ENCODE measurements at places on chromosomes 12 and 14.

- no peak for DNase-seq
Measured at GRCh38 chr14:74964787-74965485, 9.5 kb upstream of the PGF start.

DNA sequence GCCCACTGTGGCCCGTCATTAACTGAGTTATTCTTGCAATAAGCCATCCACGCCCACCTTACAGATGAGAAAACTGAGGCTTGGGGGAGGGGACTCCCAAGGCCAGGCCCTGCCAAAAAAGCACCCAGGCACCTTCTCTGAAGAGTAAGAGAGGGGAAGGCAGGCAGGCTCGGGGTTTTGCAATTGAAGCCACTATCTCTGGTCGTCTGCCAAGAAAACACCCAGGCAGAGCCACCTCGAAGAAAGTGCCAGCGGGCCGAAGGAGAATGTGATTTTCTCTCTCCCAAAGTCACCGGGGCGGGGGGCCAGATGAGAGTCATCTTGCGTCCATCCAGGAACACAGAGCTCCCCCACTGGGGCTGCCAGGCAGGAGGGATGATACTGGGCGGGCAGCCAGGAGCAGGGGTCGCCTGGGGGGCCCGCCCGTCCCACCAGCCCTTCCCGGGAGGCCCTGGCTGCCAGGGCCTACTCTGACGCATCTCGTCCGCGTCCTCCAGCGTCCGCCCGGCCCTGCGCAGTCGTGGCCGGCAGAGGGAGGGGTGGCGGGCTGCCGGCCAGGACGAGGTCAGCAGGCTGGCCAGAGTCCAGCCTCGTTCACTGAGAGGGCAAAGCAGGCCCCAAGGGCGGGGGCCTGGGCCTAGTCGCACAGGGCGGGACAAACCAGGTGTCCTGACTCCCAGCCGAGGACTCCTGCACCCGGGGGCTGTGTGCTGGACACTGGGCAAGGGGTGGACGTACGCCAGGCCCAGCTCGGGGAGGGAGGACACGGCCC lies 74.3 kb downstream of the RFLNA start:
- no peak for DNase-seq

- no peak for DNase-seq
Measured at GRCh38 chr14:70791971-70792370, 17.3 kb downstream of the MAP3K9 start.

- DNase-seq: no peak
Measured at GRCh38 chr14:64915797-64916196, 1.5 kb downstream of the CHURC1 start.

DNA sequence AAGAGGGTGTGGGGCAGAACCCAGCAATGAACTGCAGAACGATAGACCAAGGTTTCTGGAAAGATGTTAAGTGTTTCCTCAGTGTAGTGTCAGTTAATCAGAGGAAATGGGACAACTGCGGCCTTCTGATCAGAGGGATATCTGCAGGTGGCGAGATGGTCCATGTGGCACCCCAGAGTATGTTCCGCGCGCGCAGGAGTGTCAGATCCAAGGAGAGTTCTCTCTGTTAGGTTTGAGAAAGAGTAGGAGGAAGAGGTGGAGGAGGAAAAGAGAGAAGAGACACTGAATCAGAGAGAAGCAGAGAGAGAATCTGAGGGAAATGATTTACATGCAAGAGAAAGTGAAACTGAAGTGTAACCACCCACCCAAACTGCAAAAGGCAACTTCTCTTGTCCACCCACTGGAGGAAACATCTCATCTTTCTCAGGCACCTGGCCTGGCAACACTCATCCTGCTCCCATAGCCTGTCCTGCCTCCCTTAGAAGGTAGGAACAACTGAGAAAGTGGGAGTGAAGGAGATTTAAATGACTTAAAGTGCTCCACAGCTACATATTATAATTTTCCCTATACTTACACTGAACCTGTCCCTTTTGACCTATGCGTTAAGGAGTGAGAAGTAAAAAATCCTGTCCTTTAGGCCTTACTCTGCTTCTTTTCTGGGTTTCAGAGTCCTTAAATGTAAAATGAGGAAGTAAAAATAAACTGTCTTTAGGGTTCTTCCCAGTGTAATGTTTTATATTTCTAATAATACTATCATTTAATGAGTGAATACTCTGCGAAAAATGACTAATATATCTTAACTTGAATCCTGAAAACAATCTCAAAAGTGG lies 6.8 kb upstream of the TESPA1 start:
- DNase-seq: no peak

- DNase-seq: no peak
Measured at GRCh38 chr12:124386059-124386458, 91.2 kb downstream of the RFLNA start.

DNA sequence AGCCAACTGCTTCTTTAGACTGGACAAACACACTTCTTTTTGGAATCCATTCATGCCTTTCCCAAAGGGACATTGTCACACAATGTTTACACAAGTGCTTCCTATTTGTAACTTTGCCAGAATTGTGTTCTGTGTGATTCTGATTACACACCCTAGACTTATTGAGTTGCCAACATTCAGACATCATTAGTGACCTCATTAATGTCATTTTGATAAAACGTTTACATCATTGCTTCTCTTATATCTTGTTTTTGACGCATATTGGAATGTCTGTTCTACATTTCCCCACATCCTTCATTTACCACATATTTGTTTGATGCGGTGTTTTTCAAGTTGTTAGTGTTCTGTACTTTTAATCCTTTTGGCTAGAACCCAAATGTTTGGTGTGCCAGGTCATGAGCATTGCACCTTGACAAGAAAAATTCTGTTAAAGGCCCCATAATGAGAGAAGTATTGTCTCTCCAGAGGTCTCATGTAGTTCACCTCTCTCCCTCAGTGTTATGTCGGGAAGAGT lies 305.5 kb downstream of the AEBP2 start:
- DNase-seq: no peak

DNA sequence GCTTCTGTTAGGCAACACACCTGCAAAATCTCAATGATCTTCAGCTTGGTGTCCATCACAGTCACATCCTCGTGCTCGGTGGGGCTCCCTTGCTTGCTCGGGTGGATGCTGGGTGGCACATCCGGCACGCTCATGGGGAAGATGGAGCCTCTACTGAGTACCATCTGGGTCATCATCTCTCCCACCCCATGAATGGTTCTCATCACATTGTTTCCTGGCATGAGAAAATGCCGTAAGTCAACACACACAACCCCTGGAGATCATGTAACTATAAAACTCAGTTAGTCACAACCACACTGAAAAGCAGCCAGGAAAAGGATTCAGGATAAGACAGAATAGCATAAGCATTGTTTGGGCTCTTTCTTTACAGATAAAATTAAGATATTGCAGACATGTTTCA lies 201.1 kb downstream of the ITPR2 start:
- no peak for DNase-seq

All from activated naive CD4-positive, alpha-beta T cell (primary cell).